ENCODE measurements at places on chromosomes 6 and 20.
A peak's percentile ranks its signal among the peaks of the same experiment; 100 is the strongest.

DNA sequence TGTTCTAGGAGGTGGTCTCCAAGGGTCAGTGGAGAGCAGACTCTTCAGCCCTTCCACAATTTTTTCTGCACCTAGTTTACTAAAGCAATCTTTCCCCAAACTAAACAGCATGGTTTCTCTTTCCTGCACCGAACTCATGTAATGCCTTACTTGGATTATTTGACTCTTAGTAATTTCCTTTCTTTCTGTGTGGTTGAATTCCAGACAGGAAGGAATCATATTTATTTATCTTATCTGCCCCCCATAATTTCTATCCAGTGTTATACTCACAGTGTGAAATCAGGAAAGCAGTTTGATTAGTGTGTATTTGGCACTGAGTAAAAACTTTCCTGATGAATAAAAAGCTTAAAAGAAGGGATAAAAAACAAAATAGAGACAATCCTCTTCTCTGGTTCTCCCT lies 140.3 kb upstream of the STMND1 start:
- DNase-seq: no peak

GRCh38 chr20:53592992-53593465 lies 610 bp downstream of the ZNF217 start:
- no peak for DNase-seq

DNA sequence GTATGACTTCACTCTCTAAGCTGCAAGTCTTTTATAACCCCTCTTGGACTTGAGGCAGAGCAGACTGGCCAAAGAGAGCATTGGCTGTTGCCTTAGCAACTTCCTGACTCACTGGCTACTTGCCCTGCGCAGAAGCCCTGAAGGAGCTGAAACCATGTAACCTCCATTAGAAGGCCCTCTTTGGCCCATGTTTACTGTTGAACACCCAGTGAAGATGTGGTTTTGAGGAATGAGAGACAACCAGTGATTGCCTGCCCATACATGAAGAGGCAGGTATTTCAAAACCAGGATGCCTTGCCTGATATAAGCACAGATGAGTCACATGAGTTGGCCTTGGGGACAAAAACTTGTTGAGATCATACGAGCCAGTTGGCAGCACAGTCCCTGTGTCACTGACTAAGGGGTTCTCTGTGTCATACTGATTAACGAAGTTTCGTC lies 182.5 kb downstream of the EDN1 start:
- no peak for DNase-seq

DNA sequence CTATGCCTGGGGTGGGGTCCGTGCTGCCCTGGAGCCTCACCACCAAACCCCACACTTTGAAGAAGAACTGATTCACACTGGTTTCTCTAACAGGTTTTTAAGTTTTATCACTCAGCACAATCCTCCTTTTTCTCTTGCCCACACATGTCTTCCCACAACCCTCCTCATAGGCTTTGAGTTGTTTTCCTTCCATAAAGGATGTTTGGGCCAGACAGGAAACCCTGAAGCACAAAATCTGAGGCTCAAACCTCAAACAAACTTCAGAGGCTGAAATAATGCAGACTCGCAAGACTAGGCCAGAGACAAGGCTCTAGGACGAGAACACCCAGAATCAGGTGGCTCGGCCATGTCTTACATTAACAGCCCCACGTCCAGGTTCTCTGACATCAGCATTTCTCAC lies 35.3 kb downstream of the EZR start:
- no peak for DNase-seq

GRCh38 chr6:151004383-151005024 lies 139.0 kb downstream of the MTHFD1L start:
- peak; percentile 59 for DNase-seq

- DNase-seq: no peak
Observed at GRCh38 chr20:51732096-51732791, 35.9 kb downstream of the ATP9A start.

GRCh38 chr6:89887452-89888137 lies 6.7 kb upstream of the GJA10 start:
- DNase-seq: no peak

GRCh38 chr6:225121-225721 lies 67.1 kb upstream of the DUSP22 start:
- DNase-seq: no peak

DNA sequence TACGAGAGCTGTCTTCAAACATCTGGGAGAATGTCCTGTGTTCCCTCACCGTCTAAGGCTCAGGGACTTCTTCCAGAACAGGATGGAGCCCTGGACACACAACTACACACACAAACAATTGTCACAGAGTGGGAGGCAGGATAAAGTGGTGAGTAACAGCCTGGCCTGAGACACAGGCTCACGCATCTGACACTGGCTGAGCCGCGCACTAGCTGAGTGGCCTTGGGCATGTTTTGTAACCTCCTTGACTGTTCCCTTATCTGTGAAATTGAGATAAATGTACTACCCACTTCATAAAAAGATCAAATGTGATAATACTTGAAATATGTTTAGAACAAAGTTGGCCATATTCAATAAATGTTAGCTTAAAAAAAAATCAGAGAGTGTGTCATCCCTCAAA lies 132.4 kb upstream of the ARMC2 start:
- no peak for DNase-seq

GRCh38 chr6:168159506-168159905 lies 80.5 kb upstream of the FRMD1 start:
- DNase-seq: no peak

- no peak for DNase-seq
Observed at GRCh38 chr6:78835817-78836216, 31.5 kb upstream of the IRAK1BP1 start.

GRCh38 chr20:24966317-24967012 lies 17.4 kb downstream of the CST7 start:
- DNase-seq: no peak

DNA sequence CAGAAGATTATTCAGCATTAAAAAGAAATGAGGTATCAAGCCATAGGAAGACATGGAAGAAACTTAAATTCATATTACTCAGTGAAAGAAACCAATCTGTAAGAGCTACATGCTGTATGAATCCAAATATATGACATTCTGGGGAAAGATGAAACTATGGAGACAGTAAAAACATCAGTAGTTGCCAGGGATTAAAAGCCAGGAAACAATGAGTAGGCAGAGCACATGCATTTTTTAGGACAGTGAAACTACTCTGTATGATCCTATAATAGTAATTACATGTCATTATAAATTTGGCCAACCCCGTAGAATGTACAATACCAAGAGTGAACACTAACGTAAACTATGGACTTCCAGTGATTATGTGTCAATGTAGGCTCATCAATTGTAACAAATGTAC lies 92.8 kb upstream of the RNF217 start:
- no peak for DNase-seq

DNA sequence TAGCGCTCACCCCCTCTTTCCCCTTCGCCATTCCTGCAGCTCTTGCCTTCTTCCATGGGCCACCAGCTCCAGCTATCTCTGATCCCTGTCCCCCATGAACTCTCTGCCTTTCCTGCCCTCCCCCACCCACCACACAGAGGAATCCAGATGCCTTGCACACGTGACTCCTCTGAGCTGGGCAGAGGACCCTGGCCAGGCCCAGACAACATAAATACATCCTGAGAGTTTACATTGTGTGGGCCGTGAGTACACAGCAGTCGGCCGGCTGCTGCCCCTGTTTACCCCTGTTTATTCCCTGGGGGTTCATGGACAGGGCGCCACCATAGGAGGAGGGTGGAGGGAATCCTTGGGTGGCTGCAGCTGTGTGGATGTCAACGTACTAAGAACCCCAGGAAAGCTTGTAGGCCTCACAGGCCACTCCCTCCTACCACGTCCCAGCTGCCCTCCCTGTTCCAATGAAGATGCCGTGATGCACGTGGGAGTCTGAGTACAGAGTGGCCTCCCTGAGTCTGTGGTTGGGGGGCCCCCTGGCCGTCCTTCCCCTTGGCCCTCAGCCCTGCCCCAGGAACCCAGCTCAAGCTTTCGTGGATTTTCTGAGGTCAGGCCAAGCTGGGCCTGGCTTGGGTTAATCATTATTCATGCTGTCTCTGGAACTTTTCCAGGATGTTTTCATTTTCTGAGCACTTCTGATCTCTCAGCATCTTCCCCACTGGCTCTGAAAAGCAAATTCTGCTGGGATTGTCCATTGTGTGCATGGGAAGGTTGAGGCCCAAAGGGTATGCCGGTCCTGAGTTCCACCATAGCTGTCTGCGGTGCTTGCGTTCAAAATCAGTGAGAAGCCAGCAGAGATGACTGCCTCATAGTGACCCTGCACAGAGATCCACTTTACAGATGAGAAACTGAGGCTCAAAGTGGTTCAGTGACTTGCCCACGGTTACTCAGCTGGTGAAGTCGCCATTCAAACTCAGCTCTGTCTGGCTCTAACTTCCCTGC lies 136.3 kb downstream of the MRPL14 start:
- no peak for DNase-seq

DNA sequence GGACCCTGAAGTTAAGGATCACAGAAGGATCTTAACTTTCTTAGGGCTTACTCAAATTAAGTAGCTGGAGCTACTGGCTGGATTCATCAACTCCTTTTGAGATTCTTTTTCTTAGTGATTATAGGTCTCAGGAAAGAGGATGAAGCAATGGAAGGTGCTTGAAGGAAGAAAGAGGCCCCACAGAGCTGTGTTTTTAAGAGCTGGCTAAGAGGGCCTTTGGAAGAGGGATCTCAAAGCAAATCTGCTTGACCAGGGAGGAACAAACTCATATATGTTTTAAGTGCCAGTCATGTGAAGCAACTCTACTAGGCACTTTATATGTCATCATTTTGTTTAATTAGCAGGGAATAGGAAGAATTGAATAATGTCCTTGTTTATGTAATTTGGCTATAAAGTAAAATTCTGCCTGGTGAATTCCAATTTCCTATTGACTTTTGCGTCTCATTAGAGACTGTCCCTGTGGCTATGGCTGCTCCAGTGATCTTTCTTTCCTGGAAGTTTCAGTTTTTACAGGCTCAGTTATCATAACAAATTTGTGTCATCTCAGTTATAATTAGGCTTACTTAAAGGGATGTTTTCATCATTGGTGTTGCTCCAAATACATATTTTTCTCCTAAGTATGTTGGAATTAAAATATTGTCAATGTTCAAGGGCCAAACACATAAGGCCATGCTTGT lies 222.8 kb upstream of the CITED2 start:
- no peak for DNase-seq

DNA sequence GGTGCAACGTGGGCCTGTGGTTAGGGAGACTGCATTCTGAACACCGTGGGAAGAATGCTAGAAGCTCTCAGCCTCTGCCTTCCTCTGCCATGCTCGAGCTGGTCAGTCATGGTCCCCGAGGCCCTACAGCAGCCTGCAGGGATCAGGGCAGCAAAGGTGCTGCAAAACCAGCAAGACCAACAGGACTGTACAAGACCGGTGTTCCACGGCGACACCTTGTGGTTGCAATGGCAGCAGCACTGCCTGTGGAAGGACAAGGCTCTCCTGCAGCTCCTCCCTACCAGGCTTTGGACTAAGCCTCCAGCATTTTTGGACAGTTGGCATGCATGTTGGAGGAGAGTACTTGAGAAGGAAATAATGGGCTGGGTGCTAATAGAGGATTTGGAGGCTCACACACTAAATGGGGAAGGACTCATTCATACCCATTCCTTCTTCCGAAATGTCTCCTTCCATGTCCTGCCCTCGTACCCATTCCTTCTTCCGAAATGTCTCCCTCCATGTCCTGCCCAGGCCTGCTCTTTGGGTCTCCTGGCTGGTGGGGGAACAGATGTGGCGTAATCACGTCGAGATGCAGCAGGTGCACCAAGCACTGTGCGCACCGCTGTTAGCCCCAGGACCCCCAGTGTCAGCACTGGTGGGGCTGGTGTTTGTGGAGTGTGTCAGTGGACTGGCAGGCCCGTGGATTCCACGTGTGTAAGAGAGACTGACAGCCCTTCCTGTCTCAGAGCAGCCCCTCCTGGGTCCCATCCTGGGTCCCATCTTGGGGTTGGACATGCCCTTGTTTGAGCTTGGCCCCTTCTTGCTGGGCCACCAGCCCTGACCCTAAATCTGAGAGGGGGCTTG lies 18.6 kb upstream of the MYT1 start:
- DNase-seq: no peak

DNA sequence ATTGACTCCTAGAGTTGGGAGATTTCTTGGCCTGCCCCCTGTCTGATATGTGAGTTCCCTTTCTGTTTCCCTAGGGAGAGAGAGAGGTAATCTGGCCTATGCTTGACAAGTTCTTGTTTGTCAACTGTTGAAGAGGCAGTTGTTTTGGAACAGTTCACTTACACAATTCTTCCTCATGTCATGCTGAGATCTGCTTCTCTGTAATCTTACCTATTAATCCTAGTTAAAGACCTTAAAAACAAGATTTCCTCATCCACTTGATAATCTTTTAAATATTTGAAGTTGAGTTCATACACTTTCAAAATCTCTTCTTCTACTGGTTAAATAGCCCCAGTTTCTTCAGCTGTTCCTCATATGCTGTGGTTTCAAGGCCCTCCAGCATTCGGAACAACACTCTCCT lies 89.9 kb downstream of the FIG4 start:
- DNase-seq: no peak

GRCh38 chr6:38131527-38131965 lies 312.0 kb downstream of the ZFAND3 start:
- no peak for DNase-seq

DNA sequence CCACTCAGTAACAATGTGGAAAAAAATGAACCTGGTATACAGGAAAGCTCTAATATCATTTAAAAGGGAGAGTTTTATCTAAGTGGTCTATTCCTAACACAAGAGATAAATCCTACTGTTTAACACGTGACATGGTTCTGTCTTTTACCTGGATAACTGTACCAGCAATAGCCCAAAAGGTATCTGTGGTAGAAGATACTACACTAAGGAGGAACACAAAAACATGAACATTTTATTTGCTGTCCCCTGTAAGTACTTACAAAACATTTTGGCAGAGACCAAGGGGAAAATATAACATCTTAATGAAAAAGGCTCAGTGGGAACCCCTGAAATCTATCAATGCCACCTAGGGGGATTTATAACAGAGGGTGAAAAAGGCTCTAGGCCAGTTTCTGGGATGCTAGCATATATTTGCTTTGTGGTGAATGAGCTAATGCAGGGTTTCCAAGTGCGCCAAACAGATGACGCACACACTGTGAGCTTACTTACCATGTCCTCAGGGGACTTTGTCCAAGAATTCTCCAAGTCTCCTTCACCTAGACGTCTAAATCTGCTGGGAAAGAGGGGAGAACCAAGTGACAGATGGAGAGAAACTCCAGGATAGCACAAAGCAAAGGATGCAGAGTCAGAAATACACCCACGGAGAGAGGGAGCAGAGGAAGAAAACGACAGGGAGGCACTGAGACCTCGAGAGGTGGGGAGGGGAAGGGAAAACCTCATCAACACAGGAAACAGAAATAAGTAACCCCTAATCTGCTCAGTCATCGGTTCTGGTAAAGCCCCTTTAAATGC lies 147.9 kb upstream of the PRND start:
- DNase-seq: no peak

GRCh38 chr6:34129753-34130152 lies 16.1 kb downstream of the GRM4 start:
- no peak for DNase-seq

- no peak for DNase-seq
Observed at GRCh38 chr6:14948586-14949245, 297.2 kb upstream of the JARID2 start.

GRCh38 chr6:111715321-111715720 lies 109.6 kb upstream of the TRAF3IP2 start:
- DNase-seq: no peak
